ENCODE measurements at places on chromosomes 4 and X.

- DNase-seq, result no peak
Measured at GRCh38 chr4:102213031-102213430, 132.3 kb downstream of the SLC39A8 start.

- DNase-seq, result no peak
Measured at GRCh38 chr4:183637461-183637860, 21.5 kb downstream of the RWDD4 start.

DNA sequence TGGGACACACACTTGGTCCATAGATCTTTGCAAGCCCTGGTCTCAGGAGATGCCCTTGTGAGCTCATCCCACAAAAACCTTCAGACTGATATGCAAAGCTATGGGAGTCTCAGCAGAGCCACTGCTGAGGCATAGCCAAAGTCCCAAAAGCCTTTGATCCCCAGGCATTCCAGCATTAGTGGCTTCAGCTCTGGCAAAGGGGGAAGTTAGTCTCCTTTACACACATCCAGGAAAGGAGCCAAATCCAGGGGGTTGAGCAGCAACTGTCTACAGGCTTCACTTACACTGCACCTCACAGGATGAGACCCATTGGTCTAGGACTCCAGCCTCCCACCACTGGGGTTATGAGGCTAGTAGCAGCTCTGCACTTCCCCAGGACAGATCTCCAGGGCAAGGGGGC is 14.0 kb downstream of the PF4 start:
- no peak for DNase-seq

- no peak for DNase-seq
Measured at GRCh38 chr4:177375372-177375771, 65.7 kb downstream of the NEIL3 start.

DNA sequence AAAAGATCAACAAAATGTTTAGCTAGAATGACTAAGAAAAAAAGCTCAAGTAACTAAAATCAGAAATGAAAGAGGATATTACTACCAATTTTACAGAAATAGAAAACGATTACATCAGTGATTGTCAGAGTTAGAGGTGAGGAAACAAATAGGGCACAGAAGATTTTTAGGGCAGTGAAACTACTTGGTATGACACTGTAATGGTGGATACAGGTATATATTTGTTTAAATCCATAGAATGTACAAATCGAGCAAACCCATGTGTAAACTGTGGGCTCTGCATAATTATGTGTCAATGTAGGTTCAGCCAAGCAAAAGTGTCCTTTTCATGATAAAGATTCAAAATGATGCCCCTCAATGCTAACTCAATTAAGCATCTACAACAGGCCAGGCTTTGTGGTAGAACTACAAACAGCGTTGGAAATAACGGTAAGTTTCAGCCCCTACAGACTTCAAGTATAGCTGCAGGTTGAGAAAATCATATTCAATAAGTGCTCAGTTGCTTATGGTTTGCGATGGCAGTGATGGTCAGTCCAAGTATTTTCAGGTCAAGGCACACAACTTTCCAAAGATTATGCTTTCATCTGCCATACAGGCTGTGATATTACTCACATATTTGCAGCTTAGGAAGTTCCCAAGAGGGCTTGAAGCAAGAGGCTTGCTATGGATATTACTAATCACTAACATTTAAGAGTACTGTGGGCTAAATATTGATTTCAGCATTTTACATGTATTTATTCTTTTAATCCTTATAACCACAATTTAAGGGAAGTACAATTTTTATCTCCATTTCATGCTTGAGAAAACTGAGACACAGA is 158.6 kb downstream of the TET2 start:
- no peak for DNase-seq

DNA sequence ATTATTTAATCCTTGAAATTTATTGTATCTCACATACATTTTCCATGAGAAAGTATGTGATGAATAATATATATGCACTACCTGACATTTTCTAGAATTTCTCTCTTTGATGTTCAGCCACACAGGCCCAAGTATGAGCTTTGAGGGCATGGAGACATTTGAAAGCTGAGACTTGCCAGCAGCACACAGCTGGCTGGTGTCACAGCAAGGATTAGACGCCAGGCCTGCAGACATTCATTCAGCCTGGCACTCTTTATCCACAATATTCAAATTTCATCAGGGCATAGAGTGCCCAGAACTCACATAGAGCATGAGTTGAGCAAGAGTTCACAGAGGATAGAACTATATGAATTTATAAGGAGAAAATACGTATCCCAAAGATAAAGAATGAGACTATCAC is 74.0 kb downstream of the GRIA2 start:
- DNase-seq, result no peak

GRCh38 chr4:145939856-145940255 is 1.2 kb upstream of the ZNF827 start:
- no peak for DNase-seq

GRCh38 chr4:180518906-180519305 is 1724.3 kb upstream of the TENM3 start:
- DNase-seq, result no peak

- no peak for DNase-seq
Measured at GRCh38 chr4:171524903-171525302, 288.3 kb upstream of the GALNTL6 start.

DNA sequence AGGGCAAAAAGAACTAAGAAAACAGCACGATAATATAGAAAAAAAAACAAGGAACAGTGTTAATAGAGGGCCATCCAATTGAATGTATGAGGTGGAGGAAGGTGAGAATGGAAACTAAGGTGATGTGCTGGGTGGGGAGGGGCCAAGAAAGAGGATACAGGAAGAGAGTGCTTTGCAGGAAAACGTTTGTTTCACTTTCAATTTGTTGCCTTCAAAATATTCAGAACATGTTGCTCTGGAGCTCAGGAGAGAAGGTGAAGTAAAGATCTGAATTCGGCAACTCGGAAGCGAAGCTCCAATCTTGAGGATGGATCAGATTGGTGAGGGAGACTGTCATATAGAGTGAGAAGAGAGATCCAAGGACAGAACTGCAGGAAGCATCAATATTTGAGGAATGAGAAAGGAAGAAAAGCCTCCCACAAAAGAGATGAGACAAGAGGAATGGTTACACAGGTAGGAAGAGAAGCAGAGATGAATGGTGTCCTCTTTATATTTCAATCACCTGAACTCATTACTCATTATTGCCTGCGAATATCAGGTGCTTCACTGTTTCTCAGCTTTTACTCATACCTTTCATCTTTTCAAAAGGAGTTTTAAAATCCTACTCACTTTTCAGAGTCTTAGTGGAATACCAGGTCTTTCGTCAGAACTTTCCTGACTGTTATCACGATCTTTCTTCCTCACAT is 14.7 kb upstream of the SEC24D start:
- no peak for DNase-seq

GRCh38 chr4:145879598-145879997 is 59.0 kb downstream of the ZNF827 start:
- DNase-seq, result no peak

GRCh38 chr4:144336633-144337032 is 196.1 kb upstream of the GYPA start:
- DNase-seq, result no peak

DNA sequence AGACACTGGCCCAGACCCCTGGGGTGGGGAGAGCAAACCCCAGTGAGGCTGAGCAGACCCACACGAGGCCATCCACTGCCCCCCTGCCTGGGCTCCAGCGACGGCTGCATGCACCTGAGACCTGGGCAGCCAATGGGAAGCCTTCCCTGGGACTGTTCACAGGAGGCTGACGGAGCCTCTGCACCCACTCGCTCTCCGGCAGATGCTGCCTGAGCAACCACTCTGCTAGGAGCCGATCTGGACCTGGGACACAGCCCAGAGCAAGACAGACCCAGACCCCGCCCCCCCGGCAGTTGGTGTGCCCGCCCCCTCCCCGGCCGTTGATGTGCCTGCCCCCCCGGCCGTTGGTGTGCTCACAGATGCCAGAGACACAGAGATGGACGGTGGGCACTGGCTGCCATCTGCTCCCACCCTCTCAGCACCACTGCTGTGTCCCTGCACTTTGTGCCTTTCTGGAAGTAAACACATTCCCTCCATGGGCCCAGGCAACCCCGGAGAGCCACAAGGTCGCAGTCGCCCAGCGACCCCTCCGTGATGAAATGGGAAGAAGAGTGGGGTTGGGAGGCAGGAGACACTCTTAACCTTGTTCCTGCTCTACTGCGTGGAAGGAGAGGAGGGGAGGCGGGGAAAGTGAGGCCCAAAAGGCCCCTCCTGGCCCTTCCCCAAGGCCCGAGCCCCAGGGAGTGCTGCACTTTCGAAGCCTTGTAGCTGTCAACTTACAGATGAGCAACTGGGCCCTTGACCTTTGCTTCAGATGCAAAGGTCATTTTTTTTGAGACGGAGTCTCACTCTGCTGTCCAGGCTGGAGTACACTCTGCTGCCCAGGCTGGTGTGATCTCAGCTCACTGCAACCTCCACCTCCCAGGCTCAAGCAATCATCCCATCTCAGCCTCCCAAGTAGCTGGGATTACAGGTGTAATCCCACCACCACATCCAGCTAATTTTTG is 62.0 kb downstream of the ZFYVE28 start:
- DNase-seq, result no peak

DNA sequence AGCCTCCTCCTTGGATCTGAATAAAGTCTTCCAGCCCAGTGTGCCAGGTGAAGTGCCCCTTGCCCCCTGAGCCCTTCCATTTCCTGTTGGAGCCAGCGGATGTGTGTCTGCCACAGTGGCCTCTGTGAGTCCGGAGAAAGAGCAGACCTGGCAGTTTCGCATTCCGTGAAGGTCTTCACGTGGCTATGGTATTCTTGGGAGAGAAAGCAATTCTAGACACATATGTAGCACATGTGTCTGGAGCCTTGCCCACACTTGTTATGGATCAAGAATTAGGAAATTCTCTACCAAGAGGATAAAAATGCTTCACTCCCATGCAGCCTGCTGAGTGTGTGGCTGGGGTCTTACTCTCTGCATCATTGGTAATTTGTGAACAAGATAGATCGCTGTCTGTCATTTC is 130.9 kb downstream of the REPS2 start:
- no peak for DNase-seq

DNA sequence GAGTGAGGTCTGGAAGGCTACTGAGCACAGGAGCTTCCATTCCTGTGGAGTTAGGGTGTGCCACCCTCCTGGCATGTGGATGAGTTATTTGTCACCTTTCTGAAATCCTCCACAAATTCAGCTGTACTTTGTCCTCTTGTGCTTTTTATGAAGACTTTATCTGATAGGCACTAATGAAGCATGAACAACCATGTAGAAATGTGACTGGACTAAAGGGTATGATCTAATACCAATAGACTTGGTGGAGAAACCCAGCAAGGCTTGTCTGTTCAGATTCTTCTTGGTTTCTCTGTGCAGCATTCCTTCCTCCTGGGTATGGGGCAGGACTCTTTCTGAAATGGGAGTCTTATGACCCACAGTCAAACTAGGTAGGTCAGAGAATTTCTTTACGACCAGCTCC is 9.6 kb downstream of the NBDY start:
- no peak for DNase-seq

DNA sequence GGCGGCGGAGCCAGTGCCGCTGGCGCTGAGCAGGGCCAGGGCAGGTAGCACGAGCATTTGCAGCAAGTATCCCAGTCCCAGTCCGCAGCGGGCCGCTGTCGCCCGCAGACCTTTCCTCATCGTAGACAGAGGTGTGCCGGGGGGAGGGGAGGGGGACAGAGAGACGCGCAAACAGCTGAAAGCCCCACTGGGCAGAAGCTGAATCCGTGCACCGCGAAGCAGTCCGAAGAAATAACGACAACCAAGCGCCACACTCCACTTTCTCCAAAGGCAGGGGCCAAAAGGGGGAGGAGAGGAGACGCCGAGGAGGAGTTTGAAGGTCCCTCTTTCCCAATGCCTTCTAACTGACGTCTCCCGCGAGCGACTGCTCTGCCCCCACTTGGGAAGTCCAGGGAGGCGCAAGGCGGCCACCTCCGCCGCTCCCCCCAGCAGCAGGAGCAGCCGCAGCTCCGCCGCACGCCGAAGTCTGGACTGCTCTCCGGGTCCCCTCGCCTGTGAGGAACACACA is at the start of gene UNC5C:
Gene UNC5C, minus strand, starts transcription at position 236 of the 508 bp plus-strand sequence.
- peak; percentile 83 for DNase-seq

DNA sequence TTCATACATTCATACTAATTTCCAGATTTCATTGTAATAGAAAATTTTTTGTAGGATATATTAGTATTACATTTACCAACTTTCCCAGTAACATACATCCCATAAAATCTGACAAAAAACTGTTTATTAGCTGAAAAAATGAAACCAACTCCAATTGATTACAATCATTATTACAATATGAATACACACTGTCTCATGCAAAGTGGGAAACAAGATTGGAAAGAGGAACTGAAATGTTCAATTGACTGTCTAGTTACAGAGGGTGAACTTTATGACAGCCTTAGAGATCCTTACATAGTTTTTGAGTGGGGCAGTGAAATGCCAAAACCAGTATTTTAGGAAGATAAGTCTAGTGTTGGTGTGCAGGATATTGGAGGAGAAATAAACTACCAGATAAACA is 2.3 kb upstream of the AMBN start:
- DNase-seq, result no peak

GRCh38 chrX:120365968-120366367 is 4.1 kb downstream of the ATP1B4 start:
- DNase-seq, result no peak

DNA sequence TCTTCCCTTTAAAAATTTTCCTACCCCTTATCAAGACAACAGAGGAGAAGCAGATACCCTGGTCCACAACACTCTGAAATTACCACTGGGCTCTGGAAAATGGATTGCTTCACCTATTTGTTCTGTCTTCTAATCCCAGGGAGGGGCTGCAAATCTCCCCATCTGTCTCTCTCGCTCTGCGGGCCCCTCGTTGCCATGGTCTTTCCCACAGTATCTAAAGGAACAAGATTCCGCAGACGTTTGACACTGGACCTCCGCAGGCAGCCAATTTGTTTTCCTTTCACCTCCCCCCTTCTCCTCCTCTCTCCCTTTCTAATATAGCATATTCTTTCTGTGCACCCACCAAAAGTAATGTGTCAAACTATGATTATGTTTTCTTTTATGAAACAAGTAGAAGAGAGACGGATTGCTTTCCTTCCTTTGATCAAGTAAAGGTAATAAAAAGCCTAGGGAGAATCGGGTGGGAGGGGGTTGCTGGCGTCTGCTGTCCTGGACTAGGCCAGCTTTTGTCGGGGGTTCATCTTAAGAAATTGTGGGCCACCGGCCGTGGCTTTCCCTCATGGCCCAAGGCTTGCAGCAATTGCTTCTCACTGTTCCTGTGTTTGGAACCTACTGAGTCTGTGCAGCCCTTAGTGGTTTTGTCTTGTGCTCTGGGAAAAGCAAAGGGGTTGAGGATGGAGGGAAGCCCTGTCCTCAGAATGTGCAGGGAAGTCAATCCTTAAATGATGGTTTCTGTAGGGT is 81.0 kb downstream of the MGST2 start:
- no peak for DNase-seq

All from head of caudate nucleus (tissue), 42 donors.